Myocyte (in vitro differentiated cells): ENCODE measurements at places on chromosomes 4 and X. TPM values are rescaled to one million over a fixed set of nuclear protein-coding genes. Genes with fewer than 3 reads are reported as not detected.
A peak's percentile ranks its signal among the peaks of the same experiment; 100 is the strongest.

CLDN2 gene
- total RNA-seq = not detected in 2 replicates

GRCh38 chr4:26938516-26938915 is 77.9 kb downstream of the STIM2 start:
- no peak for DNase-seq

DNA sequence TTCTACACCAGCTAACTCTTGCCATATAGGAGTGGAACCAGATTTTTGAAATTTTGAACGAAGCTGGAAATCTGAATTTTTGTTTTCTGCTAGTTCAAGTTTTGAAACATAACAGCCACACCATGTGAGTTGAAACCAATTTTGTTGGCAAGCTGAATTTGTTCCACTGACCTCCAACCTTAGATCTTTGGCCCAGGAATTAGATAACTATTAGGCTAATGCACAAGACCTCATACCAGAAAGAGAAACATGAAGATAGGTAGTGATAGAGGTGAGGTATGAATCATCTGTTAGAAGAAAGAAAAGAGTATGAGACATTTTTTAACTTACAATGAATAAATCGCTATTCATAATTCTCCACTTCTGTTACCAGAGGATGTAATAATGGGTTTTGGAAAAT is 76.8 kb upstream of the ACSL1 start:
- DNase-seq = no peak

DNA sequence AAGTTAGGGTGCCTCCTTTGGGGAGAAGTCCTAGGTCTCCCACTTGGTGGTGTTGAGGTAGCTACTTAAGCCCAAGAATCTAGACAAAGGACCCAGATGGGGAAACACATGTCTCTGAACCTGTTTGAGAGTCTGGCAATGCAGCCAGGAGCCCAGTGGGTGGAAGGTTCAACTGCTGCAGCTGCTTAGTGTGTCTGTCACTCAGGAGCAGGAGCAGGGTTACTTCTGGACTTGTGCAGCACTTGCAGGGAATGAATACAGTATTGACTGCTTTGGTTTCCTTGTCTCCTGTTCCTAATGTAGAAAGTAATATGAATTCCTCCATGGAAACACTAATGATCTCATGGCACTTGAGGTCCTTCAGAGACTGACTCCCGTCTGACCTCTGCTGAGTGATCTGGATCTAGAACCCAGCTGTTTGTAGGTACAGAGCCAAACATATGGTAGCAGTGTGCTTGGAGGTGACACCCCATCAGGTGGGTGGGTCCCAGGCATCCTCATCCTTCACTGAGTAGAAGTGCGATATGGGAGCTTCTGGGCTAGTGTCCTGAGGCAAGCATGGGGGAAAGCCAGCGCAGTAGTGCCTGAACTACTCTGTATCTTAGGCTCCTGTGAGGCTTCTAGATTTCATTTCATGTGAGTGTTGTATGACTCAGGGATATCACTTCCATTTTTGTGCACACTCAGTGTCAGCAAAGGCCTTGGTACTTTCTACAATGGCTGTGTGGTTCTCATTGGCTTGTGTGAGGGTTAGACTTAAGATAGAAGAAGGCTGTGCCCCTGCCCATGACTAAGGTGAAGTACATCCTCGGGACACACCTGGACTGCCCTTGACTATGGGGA is 85.0 kb upstream of the WDR1 start:
- no peak for DNase-seq

CXCL13 gene
- total RNA-seq = 0.35 TPM in 1 of 2 replicates, not detected in the other

GRCh38 chrX:121301822-121302221 is 254.4 kb downstream of the GLUD2 start:
- DNase-seq = no peak

INTS6L gene
- total RNA-seq = 5.0 and 6.8 TPM in 2 replicates

KIAA1210 gene
- not detected in 2 replicates for total RNA-seq

GRCh38 chrX:111597967-111598366 is 83.0 kb upstream of the ALG13 start:
- DNase-seq = no peak

- no peak for DNase-seq
Observed at GRCh38 chr4:45580334-45580733, 543.5 kb downstream of the GABRG1 start.

DNA sequence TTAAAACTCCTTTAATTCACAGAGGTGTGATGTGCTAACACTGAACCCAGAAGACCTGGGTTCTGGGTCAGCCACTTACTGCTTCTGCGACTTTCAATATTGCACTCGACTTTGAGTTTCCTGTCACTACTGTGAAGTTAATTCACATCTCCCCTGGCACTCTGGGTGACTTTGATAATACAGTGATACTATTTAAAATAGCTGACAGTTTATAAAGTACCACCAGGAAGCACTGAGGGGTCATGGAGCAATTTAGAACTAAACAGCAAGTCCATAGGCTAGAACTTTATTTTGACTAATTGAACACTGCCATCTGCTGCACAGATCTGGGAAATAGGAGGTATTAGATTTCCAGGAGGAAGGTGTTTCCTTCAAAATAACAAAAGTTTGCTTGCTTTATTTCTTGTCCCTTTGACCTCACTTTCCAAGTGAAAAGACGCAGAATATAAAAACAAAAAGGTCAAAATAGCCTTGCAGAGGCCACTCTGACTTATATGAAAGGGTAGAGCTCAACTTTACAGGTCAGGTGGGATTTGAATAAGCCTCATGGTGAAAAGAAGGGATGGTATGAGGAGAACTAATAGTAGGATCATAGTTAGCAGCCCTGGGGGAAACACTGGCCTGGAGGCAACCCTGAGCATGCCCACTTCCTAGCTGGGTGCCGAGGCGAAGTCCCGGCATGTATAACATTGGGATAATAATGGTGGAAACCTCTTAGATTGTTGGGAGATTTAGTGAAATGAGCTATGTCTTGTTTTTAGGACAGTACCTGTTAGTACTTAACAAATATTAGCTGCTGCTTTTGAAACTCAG is 53.4 kb downstream of the ZNF518B start:
- peak; percentile 29 for DNase-seq

DNA sequence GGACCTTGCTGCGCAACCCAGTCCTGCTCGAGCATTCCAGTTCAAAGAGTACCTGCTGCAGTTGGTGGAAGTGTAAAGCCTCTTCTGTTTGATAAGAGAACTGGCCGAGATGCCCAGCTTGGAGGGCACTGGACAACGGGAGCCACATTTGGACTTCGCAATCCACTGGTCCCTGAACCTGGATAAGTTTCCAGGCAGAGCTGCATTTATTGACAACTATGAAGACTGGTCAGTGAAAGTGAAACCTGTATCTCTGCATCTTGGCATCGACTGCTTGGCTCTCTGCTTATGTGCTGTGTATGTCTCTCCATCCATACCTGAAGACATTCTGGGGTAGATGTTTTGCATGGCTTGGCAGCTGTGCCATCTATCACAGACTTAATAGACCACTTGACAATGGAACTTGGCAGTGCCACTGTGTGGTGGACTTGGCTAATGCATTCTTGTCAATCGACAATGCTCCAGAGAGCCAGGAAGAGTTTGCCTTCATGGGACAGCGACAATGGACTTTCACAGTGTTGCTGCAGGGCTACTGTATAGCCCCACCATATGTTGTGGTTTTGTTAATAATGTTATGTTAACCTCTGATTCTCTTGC is 43.5 kb upstream of the ZBTB33 start:
- peak; percentile 1 for DNase-seq

CTAG1B gene
- total RNA-seq = not detected in 2 replicates

DNA sequence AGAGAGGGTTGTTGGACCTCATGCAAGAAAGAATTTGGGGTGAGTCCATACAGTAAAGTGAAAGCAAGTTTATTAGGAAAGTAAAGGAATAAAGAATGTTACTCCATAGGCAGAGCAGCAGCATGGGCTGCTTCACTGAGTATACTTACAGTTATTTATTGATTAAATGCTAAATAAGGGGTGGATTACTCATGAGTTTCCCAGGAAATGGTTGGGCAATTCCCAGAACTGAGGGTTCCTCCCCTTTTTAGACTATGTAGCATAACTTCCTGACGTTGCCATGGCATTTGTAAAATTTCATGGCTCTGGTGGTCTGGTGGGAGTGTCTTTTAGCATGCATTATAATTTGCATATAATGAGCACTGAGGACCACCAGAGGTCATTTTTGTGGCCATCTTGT is 16.7 kb downstream of the PPP4R3C start:
- DNase-seq = no peak

DNA sequence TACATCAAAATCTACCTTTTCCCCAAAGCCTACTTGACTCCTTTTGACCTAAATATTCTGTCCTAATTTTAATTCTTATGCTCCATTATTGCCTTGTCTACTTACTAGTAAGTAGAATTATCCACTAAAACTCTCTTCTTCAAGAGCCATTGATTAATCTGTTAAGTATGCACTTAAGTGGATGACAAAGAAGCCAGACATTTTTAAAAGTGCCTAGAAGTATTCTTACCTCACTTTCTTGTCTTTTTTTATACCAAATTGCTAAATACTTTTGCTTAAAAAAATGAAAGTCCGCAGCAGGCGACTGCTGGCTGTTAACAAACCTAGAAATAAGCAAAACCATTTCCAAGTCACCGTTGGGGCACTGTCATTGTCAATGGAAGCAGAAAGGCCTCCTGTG is 20.1 kb upstream of the FRMPD4 start:
- DNase-seq = no peak

DNA sequence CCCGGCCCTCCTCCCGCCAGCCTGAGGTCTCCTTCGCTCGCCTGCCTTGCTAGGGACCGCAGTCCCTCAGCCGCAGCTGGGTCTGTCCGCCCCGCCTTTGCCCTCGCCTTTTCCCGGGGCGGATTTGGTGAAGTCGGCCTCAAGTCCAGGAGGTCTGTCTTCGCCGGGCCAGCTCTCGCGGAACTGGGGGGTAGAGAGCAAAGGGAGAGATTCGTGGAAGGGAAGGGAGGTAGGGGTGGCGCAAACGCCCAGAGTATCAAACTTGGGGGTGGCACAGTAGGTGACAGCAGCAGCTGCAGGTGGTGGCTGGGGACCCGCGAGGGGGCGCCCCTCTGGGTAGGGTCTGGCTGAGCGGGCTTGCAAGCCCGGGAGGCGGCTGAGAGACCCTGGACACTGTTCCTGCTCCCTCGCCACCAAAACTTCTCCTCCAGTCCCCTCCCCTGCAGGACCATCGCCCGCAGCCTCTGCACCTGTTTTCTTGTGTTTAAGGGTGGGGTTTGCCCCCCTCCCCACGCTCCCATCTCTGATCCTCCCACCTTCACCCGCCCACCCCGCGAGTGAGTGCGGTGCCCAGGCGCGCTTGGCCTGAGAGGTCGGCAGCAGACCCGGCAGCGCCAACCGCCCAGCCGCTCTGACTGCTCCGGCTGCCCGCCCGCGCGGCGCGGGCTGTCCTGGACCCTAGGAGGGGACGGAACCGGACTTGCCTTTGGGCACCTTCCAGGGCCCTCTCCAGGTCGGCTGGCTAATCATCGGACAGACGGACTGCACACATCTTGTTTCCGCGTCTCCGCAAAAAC is at the start of gene NPY2R:
TSS of gene NPY2R (plus strand) at position 379 of the 797 bp plus-strand sequence. CDS start 5,304 bp downstream, outside the sequence.
- DNase-seq = no peak

PCSK1N gene
- 1.8 and 5.4 TPM in 2 replicates for total RNA-seq

DNA sequence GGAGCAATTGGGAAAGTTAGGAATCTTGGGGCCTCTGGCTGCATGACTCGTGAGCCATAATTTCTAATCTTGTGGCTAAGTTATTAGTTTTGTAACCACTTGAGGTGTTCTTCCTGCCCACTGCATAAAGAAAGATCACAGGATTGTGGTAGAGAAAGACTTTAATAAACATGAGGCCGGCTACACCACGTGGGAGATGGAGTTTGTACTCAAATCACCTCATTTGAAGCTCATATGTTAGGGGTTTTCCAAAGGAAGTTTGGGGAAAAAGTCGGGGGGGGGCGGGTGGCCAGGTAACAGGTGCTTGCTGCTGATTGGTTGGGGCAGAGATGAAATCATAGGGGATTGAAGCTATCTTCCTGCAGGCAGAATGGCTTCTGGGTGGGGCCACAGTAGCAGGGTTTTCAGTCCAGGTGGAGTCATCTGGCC is 287.8 kb downstream of the ZNF674 start:
- no peak for DNase-seq

- DNase-seq = peak; percentile 22
Observed at GRCh38 chr4:165461159-165461821, 82.5 kb downstream of the CPE start.

GRCh38 chr4:7104366-7105031 is 36.6 kb upstream of the GRPEL1 start:
- DNase-seq = no peak

ASMT gene
- total RNA-seq = not detected in 2 replicates

- no peak for DNase-seq
Observed at GRCh38 chr4:55186123-55186522, 60.7 kb upstream of the KDR start.

NDST4 gene
- not detected in 2 replicates for total RNA-seq

DNA sequence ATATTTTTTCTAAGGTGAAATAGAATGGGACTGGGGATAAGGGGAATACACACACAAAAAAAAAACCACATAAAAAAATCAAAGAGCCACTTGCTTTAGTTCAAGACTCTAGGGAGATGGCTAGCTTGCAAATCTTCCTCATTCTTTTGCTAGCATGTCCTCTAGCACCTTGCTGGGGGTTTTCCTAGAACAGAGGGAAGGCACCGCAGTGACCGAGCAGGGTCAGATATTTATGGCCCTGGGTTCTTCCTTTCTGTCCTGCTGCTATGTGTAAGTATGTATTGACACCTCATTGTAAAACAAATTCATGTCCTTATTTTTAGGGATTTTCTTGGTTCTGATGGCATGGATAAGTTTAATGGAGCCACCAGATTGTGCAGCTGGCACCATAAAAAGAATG is 81.2 kb downstream of the SHISA3 start:
- DNase-seq = no peak

MAGEA4 gene
- total RNA-seq = not detected in 2 replicates

GRCh38 chr4:138972956-138973801 is 42.4 kb upstream of the NOCT start:
- DNase-seq = no peak

PTPN13 gene
- total RNA-seq = under 0.01 and 0.05 TPM in 2 replicates

DTHD1 gene
- not detected in 2 replicates for total RNA-seq
